ENCODE measurements at places on chromosomes 13 and 19.

DNA sequence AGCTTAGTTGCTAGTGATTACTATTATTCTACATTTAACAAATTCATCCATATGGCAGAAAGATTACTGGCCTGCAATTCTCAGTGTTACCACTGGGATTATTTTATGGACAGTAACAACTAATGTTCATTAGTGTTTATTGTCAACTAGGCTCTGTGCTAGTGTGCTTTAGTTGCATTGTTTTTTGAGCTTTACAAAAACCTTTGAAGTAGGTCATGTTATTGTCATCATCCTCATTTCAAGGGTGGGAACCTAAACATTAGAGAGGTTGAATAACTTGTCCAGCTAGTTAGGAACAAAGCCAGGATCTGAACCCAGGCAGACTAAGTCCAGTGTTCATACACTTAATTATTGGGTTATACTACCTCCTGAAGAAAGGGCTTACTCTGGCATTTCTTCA is 27.8 kb upstream of the TDRD3 start:
- DNase-seq: no peak

GRCh38 chr13:23580684-23581060 is 10.5 kb downstream of the TNFRSF19 start:
- no peak for DNase-seq

GRCh38 chr19:50705422-50706019 is 14.1 kb downstream of the SHANK1 start:
- peak; percentile 70 for DNase-seq

- peak; percentile 57 for DNase-seq
Observed at GRCh38 chr19:9914315-9915207, 21.8 kb downstream of the OLFM2 start.

- DNase-seq: no peak
Observed at GRCh38 chr13:90531744-90532143, 815.7 kb upstream of the MIR17HG start.

DNA sequence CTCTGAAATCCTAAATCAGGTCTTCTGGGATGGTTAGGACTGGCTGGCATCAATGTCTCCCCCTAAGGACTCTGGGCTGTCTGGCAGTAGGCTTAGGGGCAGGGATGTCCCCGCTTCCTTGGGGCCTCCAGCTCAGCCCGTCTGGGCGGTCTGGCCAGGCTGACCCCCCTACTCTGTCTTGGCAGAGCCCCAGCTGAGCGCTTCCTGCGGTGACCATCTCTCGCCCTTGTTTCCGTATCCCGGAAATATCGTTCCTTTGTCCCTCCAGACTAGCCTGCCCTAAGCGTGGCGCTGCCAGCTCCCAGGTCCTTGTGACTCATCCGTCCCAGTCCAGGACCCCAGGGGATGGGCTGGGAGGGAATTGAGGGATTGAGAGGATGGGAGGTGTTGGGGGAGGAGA is 11.3 kb downstream of the GTPBP3 start:
- DNase-seq: no peak

- no peak for DNase-seq
Observed at GRCh38 chr13:83730674-83731073, 151.6 kb downstream of the SLITRK1 start.

GRCh38 chr13:106205871-106206270 is 329.6 kb downstream of the EFNB2 start:
- no peak for DNase-seq

DNA sequence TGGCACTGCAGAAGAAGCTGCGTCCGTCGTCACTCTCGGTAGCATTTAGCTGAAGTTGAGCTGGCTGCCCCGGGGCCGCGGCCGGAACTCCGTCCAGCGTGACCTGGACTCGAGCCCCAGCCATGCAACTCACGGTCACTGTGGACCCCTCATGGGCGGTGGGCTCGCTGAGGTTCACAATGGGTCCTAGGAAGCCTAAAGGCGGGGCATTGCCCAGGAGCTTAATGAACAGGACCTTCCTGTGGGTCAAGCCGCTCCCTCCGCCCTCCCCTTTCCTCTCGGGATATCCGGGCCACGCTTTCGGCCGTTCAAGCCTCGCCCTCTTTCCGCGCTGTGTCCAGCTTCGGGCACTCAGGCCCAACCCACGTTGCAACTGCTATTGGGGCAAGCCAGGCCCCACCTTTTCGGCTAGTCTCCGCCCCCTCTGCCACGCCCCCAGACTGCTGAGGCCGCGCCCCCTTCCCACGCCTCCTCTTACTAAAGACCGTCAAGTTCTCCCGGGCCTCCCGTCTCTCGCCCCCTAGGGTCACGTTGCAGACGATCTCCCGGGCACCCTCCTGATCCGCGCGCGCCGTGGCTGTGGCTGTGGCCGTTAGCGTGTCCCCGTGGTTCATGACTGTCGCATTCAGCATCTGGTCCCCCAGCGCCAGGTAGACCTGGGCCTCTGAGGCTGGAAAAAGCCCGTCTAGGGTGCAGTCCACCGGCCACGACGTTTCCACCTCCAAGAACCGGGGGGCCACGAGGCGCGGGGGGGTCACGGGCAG is 1.4 kb upstream of the RAVER1 start:
- DNase-seq: peak; percentile 86

DNA sequence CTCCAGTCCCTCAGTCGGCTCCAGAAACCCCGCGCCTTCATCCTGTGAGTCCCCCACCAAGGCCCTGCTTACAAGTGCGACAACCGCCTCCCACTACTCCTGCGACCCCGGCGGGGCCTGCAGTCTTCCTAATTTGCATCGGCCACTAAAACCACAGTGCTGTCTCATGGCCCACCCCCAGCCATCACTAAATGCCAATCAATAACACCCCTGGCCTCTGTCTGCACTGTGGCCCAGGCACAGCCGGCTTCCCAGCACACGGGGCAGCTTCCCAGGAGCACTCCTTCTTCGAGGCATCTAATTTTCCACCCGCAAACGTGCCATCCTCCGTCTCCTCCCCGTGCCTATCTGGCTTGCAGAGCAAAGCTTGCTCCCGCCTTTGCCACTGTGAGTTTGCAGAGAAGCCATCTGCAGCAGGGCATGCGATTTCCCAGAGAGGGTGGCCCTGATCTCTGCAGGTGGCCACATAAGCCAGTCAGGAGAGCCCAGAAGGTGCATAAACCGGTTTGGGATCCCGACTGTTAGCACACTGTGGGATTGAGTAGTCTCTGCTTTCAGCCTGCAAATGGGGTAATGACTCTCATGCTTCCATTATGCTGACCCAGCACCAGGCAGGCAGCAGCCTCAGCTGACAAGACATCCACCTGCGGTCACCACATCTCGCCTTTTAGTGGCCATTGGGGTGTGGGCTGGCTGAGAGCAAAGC is 34.0 kb upstream of the USE1 start:
- DNase-seq: no peak

GRCh38 chr19:18433735-18434398 is 4.1 kb downstream of the ISYNA1 start:
- DNase-seq: no peak

DNA sequence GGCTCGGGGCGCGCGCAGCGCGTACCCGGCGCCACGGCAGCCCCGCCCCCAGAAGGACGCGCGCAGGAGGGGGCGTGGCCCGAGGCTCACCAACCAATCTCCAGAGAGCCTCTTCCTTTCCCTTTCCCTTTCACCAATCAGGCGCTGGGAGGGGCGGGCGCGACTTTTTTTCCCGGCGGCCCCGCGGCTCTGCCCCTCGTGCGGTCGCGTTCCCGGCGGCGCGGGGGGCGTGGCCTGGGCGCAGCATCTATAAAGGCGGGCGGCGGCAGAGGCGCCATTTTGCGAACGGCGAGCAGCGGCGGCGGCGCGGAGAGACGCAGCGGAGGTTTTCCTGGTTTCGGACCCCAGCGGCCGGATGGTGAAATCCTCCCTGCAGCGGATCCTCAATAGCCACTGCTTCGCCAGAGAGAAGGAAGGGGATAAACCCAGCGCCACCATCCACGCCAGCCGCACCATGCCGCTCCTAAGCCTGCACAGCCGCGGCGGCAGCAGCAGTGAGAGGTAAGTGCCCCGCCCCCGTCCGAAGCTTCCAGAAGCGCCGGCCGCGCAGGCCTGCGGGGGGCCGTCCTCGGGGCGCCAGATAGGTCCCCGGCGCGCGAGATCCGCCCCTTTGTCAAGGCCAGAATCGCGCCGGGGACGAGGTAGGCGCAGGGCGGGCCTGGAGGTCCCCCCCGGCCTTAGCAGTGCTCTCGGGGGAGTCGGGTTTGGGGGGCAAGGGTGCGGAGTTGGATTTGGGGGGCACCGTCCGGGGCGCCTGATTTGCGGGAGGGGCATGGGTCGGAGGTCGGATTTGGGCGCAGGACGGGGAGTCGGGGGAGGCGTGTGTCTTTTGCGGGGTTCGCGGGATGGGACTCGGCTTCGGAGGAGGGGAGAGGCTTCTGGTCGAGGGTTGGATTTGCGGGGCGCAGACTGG is 12.5 kb downstream of the PEAK3 start:
- DNase-seq: peak; percentile 96

GRCh38 chr19:12668932-12669269 is 2.3 kb downstream of the WDR83 start:
- DNase-seq: peak; percentile 49

DNA sequence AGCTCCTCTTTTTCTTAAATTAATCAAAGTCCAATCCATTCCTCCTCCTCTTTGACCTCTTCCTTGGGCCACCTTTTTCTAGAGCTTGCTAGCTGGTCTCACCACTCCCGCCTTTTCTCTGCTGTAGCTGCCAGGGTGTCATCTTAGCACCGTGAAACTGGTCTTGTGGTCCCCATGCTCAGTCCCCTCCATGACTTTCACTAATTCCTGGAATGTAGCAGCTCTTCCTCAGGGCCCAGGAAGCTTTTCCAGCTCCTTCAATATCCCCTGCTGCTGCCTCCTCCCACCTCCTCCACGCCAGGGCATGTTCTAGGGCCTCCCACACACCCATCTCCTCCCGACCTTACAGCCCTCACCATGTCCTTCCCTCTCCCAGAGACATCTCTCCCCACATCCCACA is 222.2 kb downstream of the MYO16 start:
- no peak for DNase-seq

- DNase-seq: no peak
Observed at GRCh38 chr19:49201042-49201441, 43.5 kb downstream of the TRPM4 start.

- no peak for DNase-seq
Observed at GRCh38 chr13:30053939-30054338, 203.5 kb upstream of the UBL3 start.

DNA sequence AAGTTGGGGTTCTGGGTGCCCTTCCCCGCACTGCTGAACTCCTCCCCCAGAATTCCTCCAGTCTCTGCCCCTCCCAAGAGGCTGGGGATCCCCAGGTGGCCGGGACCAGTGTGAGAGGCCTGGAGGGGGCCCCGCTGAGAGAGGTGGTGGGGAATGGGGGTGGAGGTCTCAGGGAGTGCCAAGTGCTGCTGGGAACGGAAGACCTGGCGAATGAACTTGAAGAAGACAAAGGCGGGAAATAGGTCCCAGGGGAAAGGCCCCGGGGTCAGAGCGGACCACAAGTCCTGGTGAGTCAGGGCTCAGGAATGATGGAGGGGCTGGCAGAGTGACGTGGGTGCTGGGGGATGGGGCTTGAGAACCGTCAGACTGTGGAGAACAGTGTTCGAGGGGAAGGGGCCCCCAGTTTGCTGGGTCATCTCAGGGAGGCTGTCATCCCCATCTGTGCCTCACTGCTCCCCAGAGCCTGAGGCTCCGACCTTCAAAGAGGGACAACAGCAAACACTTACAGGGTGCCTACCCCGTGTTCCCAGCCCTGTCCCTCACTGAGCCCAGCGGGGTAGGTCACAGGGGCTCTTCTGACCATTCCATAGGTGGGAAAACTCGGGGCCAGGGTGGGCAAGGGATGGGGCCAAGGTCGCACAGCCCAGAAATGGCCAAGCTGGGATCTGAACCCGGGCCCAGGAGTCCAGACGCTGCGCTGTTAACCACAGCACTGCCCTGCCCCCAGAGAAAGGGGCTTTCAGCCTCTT is 16.0 kb upstream of the SEMA6B start:
- no peak for DNase-seq

GRCh38 chr19:18951721-18952281 is 10.8 kb upstream of the HOMER3 start:
- DNase-seq: no peak
